ENCODE measurements at places on chromosomes 2 and 18. TPM values are rescaled to one million over a fixed set of nuclear protein-coding genes. Genes with fewer than 3 reads are reported as not detected.

KLHL30 gene
- 0.47 TPM for polyA plus RNA-seq

ADNP2 gene
- 21.9 TPM for polyA plus RNA-seq

UGT1A3 gene
- polyA plus RNA-seq, result not detected

EFR3B gene
- 5.9 TPM for polyA plus RNA-seq

MC4R gene
- polyA plus RNA-seq, result 0.15 TPM

RNF125 gene
- 2.4 TPM for polyA plus RNA-seq

RNF149 gene
- polyA plus RNA-seq, result 40.2 TPM

DYNAP gene
- polyA plus RNA-seq, result not detected

C2orf66 gene
- not detected for polyA plus RNA-seq

PSMA8 gene
- not detected for polyA plus RNA-seq

LINC00305 gene
- polyA plus RNA-seq, result 1.2 TPM

TOGARAM2 gene
- polyA plus RNA-seq, result 1.00 TPM

OSBPL1A gene
- 57.4 TPM for polyA plus RNA-seq

SMCHD1 gene
- 52.4 TPM for polyA plus RNA-seq

SPDYA gene
- polyA plus RNA-seq, result 1.7 TPM

TRIB2 gene
- 229 TPM for polyA plus RNA-seq

C2orf80 gene
- 0.17 TPM for polyA plus RNA-seq

ITGB6 gene
- polyA plus RNA-seq, result 20.2 TPM

HOXD3 gene
- polyA plus RNA-seq, result 26.4 TPM

NPPC gene
- 0.29 TPM for polyA plus RNA-seq

UGT1A4 gene
- not detected for polyA plus RNA-seq

KCNG2 gene
- polyA plus RNA-seq, result 0.14 TPM

BBS5 gene
- 15.0 TPM for polyA plus RNA-seq

SERPINB7 gene
- 0.59 TPM for polyA plus RNA-seq

CCL20 gene
- polyA plus RNA-seq, result 0.52 TPM

BOLL gene
- 0.01 TPM for polyA plus RNA-seq

SERPINB3 gene
- polyA plus RNA-seq, result not detected

SNORC gene
- polyA plus RNA-seq, result 2.7 TPM

CAPN13 gene
- polyA plus RNA-seq, result 1.9 TPM

PHLPP1 gene
- 20.5 TPM for polyA plus RNA-seq

ASIC4 gene
- polyA plus RNA-seq, result 0.17 TPM

All from right renal pelvis (tissue), 4 donors.